D721Med (cell line): ENCODE measurements at places on chromosomes 4 and X.

DNA sequence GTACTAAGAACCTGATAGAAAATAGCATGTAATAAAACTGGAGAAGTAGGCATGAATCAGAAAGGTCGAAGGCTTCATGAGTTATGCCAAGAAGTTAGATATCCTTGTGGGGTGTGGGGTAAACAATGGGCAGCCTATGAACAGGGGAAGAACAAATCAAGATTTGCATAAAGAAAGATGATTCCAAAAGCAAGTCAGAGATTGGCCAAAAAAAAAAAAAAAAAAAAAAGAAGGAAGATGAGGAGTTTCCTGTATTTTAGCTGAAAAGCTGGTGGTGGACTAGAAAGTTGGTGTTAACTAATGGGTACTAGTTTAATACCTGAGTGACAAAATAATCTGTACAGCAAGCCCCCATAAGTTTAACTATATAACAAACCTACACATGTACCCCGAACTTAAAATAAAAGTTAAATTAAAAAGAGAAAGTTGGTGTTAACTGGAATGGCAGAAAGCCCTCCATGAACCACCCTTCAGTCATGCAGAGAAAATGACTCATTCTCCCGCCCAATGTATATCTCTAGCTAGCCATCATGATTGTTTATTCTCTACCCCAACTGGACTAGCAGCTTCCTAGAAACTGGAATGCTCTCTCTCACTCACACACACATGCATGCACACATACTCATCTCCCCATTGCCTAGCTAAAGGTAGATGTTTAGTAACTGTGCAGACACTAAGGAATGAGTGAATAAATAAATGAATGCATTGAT lies 41.7 kb downstream of the ATP11C start:
- no peak for DNase-seq

DNA sequence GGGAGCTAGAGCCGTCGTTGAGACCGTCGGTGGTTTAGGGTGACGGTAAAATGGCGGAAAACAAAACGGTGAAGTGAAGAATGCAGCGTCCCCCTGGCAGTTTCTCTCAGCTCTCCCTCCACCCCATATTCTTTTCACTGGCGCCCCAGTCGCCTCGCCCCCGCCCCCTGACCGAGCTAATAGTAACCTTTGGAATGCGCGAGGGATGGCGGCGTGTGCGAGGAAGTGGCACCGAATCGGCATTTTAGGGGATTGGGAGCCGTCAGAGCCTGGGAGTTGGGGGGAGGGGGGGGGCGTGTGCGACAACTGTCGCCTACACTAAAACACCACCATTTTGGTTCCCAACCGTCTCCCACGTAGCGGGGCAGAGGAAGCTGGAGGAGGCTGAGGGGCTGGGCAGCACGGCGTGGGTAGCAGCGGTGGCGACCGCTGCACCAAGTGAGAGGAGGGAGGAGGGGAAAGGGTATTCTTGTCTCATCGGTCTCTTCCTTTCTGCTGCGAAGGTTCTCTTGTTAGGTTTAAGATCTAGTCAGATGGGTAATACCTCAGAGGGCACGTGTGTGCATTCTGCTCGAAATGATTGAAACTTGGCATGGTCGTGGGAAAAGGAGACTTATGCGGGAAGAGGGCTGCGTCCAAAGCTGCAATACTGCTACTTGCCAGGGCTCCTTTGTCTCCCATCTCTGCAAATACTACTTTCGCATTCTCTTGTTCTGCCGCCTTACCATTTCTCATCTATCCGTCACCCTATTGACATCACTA lies 840 bp downstream of the ZNF711 start:
- no peak for DNase-seq

- no peak for DNase-seq
Observed at GRCh38 chrX:25034889-25035288, 19.1 kb upstream of the ARX start.

DNA sequence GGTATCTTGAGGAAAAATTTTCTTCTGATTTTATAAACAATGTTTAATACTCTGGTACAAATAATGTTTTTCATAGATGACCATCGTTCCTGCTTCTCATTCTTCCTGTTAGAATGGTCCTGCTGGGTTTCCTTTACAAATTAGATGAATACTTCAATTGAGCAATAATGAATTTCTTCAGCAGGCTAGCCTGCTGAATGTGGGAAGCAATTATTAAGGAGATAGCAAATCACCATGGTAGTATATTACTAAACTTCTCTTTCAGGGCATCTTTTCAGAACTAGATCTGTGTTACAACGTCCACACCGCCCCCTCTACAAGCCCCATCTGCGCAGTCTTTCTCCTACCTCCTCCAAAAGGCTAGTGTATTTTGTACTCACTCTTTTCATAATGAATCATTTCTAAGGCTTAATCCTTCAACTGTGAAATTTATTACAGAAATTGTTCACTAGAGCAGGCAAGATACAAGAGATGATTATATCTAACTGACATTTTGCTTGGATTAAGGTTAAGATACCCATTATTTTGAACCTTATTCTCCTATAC lies 38.4 kb downstream of the GPRIN3 start:
- no peak for DNase-seq

- no peak for DNase-seq
Observed at GRCh38 chr4:77714514-77714913, 104.7 kb downstream of the CNOT6L start.

DNA sequence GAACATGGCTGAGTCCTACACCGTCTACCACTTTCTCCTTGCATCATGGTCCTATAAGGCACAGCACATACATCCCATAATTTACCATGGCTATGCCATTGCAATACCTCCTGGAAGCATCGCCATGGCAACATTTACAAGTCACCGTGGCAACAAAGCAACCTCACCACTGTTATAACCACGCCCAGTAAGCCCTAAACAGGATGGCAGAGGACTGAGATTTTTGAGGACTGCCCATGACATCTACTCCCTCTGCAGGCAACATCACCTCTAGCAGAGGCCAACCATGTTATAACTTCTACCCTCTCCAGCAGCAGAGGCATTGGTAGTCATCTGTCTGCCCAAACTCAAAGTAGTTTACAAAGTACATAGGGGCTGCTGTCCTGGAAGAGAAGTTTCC lies 29.7 kb downstream of the BCOR start:
- no peak for DNase-seq

GRCh38 chr4:24024605-24025004 lies 134.8 kb upstream of the PPARGC1A start:
- DNase-seq, result no peak

GRCh38 chrX:47752685-47753084 lies 84.0 kb upstream of the ZNF81 start:
- DNase-seq, result no peak
